Epithelial cell of proximal tubule (primary cell): ENCODE measurements at places on chromosomes 2 and 18.

DNA sequence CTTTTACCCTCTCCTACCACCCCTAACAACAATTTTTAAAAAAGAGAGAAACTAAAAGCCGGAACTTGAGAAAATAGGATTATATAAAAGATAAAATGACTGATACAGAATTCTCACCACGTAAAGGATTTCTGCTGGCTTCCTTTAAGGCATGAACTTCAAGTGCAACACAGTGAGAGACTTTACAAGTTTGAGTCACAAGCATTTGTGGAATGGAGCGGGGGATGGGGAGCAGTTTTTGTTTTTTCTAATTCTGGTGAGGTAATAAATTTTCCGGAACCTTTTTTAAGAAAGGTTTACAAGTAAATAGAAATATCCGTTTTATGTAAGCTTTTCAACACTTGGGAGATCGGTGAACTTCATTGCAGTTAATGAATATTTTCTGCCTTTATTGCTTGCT lies 1.8 kb upstream of the CDH2 start:
- no peak for DNase-seq

DNA sequence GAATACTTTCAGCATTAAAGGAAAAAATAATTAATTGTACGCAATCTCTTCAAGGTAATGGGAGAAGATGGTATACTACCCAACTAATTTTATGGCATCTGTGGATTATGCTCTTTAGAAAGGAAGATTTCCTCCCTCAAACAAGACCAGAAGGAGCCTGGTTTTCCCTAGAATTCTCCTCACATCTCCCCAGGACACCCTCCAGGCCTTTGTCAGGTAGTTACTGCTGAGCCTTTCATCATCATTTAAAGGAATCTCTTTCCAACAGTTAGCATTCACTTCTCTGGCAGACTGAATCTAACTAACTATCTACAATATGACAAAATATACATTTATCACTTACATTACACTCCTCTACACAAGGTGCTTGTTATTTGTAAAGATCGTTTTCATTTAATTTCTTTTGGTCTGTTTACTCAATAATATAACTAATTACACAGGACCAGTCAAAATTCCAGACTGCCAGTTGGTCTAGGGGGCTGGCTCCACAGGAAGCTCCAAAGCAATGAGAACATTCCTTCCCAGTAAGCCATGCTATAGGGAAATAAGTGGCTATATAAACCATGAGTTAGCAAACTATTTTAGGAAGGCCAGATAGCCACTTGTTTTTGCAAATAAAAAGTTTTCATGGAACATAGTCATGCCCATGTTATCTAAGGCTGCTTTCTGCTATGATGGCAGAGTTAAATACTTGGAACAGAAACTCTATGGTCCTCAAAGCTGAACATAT lies 19.1 kb downstream of the ZNF24 start:
- DNase-seq: no peak

DNA sequence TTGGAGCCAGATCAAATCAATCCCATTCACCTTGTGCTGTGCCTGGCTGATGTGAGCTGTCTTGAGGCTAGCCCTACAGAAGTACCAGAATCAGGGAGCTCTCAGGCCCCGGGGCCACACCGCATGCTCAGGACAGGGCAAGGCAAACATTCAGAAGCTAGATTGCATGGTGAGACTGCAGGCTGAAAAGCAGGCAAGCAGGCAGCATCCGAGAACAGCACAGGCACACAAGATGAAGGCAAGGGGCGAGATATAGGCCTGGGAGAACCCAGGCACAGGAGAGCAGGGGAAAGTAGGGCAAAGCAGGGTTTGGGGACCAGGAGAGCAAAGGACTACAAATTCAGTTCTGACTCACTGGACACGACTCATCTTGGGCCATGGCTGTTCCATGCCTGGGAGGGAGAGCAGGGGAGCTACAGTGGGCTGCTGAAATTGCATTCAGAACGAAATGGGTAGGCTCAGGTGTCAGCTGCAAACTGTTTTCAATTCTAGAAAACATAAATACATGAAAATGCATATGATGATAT lies 59.6 kb downstream of the GALNT14 start:
- DNase-seq: no peak

GRCh38 chr2:170454471-170455372 lies 260.4 kb upstream of the SP5 start:
- DNase-seq: no peak

DNA sequence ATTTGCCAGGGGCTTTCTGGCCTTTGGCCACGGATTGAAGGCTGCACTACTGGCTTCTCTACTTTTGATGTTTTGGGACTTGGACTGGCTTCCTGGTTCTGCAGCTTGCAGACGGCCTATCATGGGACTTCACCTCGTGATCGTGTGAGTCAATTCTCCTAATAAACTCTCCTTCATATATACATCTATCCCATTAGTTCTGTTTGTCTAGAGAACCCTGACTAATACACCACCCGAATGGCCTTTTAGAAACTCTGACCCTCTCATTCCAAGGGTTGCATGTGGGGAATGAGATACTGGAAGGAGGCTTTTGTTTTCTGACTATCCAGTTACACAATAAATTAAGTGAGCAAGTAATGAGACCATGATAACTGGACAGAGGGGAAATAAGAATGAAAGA lies 430.7 kb downstream of the CDH2 start:
- DNase-seq: no peak

DNA sequence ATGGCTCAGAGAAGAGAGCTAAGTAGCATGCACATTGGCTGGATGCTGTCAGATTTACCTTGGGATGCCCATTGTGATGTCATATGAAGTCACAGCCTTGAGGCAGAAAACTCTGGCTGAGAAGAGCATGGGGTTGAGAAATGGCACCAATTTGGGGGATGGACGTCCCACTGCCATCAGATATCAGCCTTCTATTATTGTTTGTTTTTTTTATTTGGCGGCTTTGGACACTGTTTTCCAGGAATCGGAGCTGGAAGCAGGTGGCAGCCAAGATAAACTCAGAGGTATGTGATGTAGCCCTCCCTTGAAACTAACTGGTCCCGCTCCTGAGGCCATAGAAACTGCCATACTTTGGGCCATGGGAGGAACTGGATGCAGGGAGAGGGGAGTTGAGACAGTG lies 40.6 kb downstream of the GCKR start:
- no peak for DNase-seq
